GM12891 (cell line): ENCODE measurements at places on chromosomes 16 and 17.

DNA sequence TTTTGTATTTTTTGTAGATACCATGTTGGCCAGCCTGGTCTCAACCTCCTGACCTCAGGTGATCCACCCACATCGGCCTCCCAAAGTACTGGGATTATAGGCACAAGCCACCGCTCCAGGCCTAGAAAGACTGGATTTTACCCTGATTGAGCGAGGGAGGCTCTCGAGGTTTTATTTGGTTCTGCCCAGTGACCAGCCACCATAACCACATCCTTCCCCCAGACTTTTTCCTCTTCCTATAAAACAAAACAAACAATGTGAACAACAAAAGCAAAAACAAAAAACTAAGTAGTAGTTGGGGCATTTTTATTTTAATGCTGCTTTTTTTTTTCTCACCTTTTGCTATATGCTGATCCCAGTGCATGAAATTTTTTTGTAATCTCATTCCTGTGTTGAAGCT, 509.6 kb downstream of the MAF start:
- DNase-seq: no peak

- DNase-seq: no peak
Observed at GRCh38 chr16:86170720-86171119, 271.8 kb downstream of the IRF8 start.

DNA sequence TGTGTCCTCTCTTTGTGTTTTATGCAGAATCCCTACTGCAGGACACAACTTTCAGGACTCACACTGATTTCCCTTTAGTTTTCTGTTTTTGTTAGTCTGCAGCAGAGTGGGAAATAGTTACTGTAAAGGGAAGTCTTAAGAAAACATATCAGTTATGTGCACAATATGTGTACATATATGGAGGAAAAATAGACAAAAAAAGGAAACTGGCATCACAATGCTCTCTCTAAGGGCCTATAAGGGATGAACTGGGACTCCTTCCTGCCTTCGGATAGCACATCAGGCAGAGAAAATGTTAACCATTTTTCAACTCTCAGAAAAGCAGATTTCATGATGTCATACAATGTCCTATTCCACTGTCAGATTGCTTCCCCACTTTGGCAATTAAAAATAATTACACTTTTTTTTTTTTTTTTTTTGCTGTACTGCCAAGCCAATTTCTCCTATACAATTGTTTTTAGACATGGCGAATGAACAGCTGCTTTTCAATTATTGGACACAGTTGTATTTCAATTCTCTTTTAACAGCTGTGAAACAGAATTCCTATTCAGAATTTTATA, 112.5 kb upstream of the KCNJ16 start:
- DNase-seq: no peak

DNA sequence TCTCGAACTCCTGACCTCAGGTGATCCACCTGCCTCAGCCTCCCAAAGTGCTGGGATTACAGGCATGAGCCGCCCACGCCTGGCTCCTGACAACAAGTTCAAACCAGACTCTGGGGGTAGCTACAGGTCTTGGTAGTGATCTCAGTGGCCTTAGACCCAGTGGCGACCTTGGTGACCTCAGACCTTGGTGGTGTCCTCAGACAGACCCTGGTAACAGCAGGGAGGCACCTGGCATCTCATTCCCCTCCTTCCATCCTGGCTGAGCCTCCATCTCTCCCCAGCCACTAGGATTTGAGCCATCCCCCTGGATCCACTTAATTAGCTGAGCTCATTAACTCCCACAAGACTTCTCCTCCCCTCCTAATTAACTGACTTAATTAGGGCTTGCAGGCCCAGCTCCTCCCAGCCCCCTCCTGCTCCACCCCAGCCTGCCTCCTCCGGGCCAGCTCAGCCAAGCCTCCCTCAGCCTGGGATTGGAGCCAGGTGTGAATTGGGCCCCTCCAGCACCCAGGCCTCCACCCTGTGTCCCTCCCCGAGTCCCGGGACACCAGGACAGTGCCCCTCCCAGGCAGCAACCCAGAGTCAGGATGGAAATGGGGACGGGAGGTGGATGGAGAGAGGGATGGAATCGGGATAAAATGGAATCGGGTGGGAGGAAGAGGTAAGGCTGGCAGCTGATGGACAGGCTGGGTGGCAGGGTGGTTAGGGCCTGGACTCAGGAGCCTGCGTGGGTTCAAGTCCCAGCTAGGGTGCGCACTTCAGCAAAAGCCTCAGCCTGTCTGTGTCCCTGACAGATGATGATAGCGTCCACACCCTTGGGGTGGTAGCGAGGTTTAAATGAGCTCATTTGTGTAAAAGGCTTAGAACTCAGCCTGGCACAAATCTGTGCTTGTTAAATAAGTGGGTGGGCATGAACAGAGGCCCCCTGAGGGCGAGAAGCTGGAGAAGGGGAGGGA, 11.2 kb upstream of the SBK1 start:
- DNase-seq: no peak

GRCh38 chr17:17783825-17784656, 52.7 kb downstream of the SREBF1 start:
- DNase-seq: no peak

GRCh38 chr16:1580256-1580655, 31.6 kb downstream of the IFT140 start:
- no peak for DNase-seq

GRCh38 chr17:13650096-13650675, 48.5 kb upstream of the HS3ST3A1 start:
- DNase-seq: no peak

GRCh38 chr16:31179219-31179746, 656 bp upstream of the FUS start:
- no peak for DNase-seq

GRCh38 chr17:72294487-72294893, 173.7 kb downstream of the SOX9 start:
- DNase-seq: no peak

DNA sequence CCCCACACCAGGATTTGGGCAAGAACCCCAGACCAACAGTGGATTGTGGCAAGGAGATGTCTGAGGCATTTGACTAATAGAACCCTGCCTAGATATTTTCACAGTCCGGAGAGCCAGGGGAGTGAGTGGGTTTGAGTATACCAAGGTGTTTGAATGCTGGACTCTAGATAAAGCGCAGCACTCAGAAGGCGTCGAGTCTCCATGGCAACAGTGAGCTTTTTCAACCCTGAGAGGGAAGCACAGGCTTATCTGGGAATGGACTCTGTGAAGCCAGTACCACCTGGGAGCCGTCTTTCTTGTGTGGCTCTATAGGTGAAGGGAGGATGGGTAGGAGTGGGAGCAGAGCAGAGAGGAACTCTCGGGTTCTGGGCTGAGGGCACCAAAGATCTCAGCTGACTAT, 147.0 kb downstream of the SHISA6 start:
- no peak for DNase-seq

GRCh38 chr17:81842725-81843504, 8.1 kb upstream of the PPP1R27 start:
- DNase-seq: no peak

DNA sequence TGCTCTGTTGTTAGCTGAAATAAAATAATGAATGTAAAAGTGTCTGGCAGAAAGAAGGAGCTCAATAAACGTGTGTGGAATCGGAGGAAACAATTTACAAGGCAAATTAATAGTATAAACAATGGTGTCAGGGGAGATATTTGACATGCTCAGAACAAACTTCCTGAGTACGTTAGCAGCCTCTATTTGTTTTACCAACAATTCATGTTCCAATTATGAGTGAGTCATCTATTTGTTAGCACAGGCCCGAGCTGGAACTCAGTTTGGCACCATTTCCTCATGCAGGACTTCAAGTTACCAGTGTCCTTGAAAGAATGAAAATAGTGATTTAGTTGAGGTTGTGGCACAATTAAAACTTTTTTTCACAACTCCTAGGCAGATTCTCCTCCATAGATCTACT, 9.1 kb downstream of the ASIC2 start:
- no peak for DNase-seq

- no peak for DNase-seq
Observed at GRCh38 chr17:48038687-48039086, 1.1 kb upstream of the COPZ2 start.

- no peak for DNase-seq
Observed at GRCh38 chr16:86362155-86362849, 148.0 kb upstream of the FOXF1 start.

DNA sequence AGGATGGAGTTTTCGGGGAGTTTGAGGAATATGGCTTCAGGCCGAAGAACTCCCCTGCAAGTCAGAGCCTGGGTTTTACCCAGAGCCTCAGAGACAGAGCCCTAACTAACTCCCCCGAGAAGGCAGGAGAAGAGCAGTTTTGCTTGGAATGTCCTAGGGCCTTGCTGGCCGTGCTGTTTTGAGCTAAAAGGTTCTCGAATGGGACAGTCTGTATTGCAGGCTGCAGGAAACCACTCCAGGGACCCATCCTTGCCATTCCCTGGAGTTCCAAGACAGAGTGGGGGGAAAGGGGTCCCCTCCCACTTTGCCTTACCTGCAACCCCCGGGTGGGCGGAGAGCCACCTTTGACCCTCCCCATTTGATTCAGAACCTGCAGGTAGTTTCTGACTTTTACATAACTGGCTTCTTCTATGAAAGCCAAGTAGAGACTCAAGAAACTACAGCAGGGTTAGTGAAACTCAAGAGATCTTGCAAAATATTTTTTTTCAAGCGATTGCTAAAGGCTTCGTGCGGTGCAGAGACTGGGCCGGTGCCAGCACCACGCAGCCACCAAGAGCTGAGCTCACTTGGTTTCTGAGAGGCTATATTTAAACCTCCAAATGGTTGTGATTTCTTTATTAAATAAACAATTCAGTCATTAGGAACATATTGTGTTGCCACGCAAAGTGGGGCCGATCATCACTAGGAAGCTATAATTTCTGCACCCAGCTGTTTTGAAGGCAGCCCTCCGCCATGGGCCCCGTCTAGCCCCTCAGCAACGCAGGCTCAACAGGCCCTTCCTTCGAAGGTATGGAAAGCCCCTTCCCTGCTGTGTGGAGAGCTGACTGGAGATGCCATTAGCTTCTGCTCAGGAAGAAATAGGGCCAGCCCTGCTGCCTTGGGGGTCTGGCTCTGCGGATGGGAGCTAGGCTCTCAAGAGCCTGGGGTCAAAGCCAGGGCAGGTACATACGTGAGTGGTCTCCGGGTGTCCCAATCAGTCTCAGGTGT, 223.0 kb downstream of the NTN1 start:
- DNase-seq: no peak
